Sciatic nerve (tissue), 2 donors: ENCODE measurements at places on chromosomes 11 and 22. TPM values are rescaled to one million over a fixed set of nuclear protein-coding genes. Genes with fewer than 3 reads are reported as not detected.

The GLYATL2 gene
- total RNA-seq, result 0.27 TPM

- no peak for DNase-seq
These were observed 1506.5 kb downstream of the TBC1D22A start for GRCh38 chr22:48268771-48269552.

DNA sequence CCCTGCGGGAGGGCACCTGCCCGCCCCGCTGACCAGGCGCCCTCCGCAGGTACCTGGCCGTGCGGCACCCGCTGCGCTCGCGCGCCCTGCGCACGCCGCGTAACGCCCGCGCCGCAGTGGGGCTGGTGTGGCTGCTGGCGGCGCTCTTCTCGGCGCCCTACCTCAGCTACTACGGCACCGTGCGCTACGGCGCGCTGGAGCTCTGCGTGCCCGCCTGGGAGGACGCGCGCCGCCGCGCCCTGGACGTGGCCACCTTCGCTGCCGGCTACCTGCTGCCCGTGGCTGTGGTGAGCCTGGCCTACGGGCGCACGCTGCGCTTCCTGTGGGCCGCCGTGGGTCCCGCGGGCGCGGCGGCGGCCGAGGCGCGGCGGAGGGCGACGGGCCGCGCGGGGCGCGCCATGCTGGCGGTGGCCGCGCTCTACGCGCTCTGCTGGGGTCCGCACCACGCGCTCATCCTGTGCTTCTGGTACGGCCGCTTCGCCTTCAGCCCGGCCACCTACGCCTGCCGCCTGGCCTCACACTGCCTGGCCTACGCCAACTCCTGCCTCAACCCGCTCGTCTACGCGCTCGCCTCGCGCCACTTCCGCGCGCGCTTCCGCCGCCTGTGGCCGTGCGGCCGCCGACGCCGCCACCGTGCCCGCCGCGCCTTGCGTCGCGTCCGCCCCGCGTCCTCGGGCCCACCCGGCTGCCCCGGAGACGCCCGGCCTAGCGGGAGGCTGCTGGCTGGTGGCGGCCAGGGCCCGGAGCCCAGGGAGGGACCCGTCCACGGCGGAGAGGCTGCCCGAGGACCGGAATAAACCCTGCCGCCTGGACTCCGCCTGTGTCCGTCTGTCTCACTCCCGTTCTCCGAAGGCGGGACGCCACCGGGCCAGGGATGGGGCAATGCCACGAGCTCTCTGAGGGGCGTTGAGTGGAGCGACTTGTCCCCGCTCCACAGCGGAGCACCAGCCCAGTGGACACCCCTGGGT is 1.8 kb downstream of the GALR3 start:
- no peak for DNase-seq

DNA sequence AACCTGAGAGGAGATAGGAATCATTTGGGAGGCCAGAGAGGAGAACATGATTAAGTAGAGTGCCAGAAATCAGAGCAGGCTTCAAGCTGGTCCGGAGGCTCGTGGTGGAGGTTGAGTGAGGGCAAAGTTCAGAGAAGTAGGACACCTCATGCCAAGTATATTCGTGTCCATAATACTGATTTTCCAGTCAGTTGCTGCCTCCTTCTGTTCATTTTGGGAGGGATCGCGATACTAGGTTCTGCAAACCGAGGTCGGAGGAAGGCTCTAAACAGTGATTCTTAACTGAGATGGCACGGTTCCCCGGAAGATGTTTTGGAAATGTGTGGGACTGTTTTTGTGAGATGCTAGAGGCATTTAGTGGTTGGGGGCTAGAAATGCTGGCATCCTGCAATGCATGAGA is 13.6 kb upstream of the CD3E start:
- no peak for DNase-seq

The HBG1 gene
- 5.3 TPM for total RNA-seq

The RAG2 gene
- not detected for total RNA-seq

DNA sequence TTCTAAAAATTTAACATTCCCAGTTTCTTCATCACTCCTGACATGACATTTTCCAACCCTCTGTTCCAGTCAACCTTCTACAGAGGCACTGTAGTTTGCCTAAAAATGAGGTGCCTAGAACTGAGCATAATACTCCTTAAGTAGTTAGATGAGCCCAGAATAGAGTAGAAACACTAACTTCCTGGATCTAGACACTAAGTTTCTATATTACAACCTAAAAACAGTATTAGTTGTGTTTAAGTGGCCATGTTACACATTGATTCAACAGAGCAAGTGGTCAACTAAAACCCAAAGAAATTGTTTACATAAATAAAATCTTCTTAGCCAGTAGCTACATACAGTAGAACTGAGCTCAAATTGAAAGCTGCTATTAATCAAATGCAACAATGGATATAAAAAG is 1.3 kb downstream of the HPS5 start:
- DNase-seq, result no peak

GRCh38 chr22:27406389-27406861 is 395.1 kb downstream of the MN1 start:
- DNase-seq, result no peak

The ASCC2 gene
- 47.1 TPM for total RNA-seq

DNA sequence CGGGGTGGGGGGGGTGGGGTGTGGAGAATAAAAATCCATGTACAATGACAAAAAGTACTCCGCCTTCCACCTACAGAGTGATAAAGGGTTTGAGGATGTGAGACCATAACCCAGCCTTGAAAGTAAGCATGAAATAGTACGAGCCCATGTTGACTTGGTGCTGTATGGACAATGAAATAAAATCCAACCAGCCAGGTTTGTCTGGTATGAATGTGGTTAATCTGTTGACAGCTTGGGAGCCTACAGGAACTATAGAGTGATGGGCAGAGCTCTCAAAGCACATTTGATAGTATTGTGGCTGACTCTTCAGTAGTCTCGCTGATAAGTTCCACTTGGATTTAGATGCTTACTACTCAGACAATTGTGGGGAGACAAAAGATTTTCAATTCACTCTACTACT is 48.8 kb upstream of the CD44 start:
- no peak for DNase-seq
